CD4-positive, alpha-beta T cell (primary cell): ENCODE measurements at places on chromosomes 5 and 9. TPM values are rescaled to one million over a fixed set of nuclear protein-coding genes. Genes with fewer than 3 reads are reported as not detected.

Gene SMIM33
- not detected for total RNA-seq

Gene KCNMB1
- 0.11 TPM for total RNA-seq

Gene CATSPER3
- total RNA-seq, result not detected

Gene SLC6A19
- not detected for total RNA-seq

DNA sequence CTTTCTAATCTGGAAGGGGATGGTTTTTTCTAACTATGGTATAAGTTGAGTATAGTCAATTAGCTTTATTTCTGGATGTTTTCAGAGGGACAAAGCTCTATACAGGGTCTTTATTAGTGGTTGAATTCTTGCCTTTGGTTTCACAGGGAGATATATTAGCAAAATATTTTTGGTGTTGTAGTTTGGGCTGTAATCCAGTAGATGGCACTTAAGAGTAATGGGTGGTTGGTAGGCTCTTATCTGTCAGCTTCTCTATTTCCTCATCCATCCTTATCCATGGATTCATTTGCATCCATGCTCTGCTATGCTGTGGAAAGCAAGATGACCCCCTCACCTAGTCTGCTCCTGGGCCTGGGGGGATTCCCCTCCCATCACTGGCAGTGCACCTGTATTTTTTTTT lies 363.6 kb upstream of the CYLC2 start:
- no peak for DNase-seq
- H3K27me3 ChIP-seq, result no peaks in the 10 kb centered on the region
- H3K27ac ChIP-seq, result no peak overlapping the region
- H3K4me1 ChIP-seq, result no peaks in the 10 kb centered on the region

GRCh38 chr5:171426266-171426665 lies 6.8 kb downstream of the FGF18 start:
- no peak for DNase-seq
- no peak overlapping the region for H3K4me3 ChIP-seq
- peaks cover 12% of the 10 kb centered on the region for H3K27me3 ChIP-seq
- H3K27ac ChIP-seq, result no peak overlapping the region

DNA sequence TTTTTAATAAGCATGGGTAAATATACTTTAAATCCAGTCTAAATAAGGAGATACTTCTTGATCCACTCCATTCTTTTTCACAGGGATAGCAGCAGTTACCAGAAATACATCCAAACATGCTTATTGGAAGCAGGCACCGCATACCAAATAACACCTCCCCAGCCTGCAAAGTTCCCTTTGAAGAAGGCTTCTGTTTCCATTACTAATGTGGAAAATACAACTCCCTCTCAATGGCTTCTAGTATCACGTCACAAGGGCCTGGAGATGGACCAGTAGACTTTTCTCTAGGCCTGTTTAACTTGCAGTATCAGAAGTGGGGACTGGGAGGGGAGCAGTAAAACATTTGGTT lies 20.8 kb downstream of the TMEM245 start:
- no peak overlapping the region for H3K4me3 ChIP-seq
- H3K4me1 ChIP-seq, result peaks cover 52% of the 10 kb centered on the region
- peaks cover 25% of the 10 kb centered on the region for H3K36me3 ChIP-seq
- no peak for DNase-seq
- no peaks in the 10 kb centered on the region for H3K27me3 ChIP-seq

- H3K27ac ChIP-seq, result no peak overlapping the region
- H3K4me1 ChIP-seq, result no peaks in the 10 kb centered on the region
- DNase-seq, result no peak
- no peak overlapping the region for H3K4me3 ChIP-seq
- no peaks in the 10 kb centered on the region for H3K27me3 ChIP-seq
- peaks cover 50% of the 10 kb centered on the region for H3K36me3 ChIP-seq
Measured at GRCh38 chr9:100322954-100323536, 29.7 kb downstream of the TEX10 start.

DNA sequence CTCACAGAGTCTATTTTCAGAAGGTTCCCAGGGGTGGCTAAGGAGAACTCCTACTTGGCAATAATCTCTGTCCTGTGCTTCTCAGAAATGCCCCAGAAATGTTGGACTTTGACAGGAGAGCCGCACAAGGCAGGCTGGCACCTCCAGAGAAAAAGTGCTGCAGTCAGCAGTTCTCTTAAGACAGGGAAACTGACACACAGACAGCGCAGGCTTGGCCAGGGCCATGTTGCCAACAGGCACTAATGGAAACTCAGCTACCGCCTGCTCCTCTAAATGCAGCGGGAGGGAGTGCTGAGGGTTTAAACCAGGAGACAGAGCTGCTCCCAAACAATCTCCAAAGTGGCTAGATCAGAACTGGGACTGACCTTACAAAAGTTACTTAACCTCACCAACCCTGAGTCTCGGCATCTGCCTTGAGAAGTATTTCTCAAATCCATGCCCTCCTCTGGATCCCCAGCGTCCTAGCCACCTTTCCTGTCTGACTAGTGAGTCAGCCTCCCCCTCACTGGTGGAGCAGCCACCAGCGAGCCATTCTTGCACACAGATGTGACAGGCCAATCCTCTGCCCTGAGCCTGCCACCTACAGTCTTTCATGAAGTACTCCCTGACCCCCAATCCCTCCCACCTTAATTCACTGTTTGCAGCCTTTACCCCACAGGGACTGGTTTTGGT lies 186.4 kb downstream of the CDK5RAP2 start:
- DNase-seq, result no peak
- peaks cover 14% of the 10 kb centered on the region for H3K4me1 ChIP-seq
- H3K27ac ChIP-seq, result no peak overlapping the region
- H3K4me3 ChIP-seq, result no peak overlapping the region
- peaks cover 76% of the 10 kb centered on the region for H3K36me3 ChIP-seq
- no peaks in the 10 kb centered on the region for H3K27me3 ChIP-seq

- H3K27me3 ChIP-seq, result no peaks in the 10 kb centered on the region
- H3K36me3 ChIP-seq, result no peaks in the 10 kb centered on the region
- no peak for DNase-seq
- H3K4me3 ChIP-seq, result no peak overlapping the region
- no peaks in the 10 kb centered on the region for H3K4me1 ChIP-seq
- no peak overlapping the region for H3K27ac ChIP-seq
Measured at GRCh38 chr9:22649384-22649783, 202.8 kb downstream of the DMRTA1 start.
